EL (cell line): ENCODE measurements at places on chromosomes 2 and 18.

DNA sequence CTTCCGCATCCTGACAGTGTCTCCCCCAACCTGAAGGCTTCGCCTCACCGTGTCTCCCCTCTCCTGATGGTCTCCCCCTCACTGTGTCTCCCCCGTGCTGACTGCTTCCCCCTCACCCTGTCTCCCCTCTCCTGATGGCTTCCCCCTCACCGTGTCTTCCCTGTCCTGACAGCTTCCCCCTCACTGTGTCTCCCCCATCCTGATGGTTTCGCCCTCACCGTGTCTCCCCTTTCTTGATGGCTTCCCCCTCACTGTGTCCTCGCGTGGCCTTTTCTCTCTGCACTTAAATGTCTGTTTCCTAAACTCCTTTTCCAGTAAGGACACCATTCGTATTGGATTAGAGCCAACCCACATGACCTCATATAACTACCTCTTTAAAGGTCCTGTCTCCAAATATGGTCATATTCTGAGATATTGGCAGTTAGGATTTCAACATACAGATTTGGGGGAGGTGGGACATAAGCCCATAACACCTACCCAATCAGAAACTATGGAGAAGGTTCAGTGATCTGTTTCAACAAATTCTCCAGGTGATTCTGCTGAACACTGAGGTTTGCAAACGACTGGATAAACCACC lies 47.9 kb upstream of the RAB27B start:
- no peak for DNase-seq

DNA sequence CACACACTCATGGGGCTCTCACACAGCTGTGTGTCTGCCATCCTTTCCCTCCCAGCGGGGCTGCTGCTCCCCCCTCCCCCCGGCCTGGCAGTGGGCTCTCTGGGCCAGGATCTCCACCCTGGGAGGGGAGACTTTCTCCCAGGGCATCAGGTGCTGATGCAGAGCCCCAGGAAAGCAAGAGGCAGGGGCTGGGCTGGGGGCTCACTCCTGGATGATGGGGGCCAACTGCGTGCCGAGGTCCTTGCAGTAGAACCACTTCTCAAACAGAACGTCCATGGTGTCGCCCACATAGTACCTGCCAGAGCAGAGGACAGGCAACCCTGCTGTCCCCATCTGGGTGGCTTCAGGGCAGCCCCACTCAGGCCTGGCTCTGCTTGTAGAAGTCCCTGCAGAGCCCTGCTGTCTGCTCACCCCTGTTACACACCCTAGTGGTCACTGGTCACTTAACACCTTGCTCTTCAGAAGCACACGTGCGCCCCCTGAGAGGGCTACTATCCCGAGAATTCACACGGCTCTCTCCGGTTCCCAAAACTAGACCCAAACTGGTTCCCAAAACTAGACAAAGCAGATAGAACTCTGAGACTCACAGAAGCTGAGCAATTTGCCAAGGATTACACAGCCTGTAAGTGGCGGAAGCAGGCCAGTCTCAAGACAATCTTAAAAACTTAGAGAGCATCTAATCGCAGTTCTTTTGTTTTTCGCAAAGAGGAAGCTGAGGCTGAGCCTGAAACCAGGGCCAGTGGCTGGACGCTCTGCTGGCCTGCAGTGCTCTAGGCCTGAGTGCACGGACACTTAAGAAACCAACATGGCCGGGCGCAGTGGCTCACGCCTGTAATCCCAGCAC lies 6.6 kb upstream of the OXER1 start:
- peak; percentile 33 for DNase-seq

- DNase-seq = no peak
Measured at GRCh38 chr18:32919799-32920198, 147.0 kb upstream of the KLHL14 start.

DNA sequence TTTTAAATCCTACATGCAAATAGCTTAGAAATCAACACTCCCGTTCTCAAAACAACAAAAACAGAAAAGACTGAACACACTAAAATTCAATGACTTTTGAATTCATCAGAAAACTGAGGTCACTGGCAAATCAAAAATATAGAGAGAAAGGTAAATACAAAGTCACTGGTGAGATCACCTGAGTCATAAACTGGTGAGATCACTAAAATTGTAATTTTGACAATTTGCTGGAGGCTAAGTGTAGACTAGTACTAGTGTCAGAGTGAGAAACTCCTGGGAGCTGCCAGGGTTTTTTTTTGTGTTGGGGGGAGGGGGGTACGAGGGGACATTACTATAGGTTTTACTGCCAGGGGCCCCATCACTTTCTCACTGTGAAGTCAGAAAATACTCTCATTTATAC lies 1876.0 kb upstream of the CELF4 start:
- DNase-seq = no peak

DNA sequence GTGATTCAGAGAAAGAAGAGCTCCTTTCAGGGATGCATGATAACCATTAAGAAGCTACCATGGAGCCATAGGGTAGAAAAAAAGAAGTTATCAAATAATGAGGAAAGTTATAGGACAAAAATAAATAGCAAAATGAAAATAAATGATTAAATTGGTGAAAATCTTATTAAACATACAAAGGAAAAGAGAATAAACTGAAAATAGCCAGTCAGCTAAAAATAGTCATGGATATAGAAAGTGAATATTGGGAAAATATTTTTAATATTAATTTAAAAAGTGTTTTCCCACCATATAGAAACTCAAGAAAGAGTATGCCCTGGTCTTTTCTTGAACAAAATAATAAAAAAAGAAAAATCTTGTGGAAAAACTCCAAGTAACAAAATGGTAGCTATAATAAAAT lies 209.2 kb upstream of the CDH19 start:
- DNase-seq = no peak

- DNase-seq = peak; percentile 38
Measured at GRCh38 chr2:53498210-53498609, 269.4 kb upstream of the CHAC2 start.

DNA sequence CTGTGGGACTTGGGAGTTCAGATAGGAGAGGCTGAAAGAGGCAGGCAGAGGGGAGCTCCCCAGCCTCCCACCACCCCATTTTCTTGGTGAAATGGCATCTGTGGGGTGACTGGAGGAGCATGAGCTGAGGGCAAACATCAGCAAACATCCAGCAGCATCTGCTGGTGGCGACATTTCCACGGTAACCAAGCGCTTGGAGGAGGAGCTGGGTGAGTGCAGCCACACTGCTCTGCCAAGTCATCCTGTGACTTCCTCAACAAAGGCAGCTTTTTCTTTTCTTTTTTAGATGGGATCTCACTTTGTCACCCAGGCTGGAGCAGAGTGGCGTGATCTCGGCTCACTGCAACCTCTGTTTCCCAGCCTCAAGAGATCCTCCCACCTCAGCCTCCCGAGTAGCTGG lies 5.6 kb downstream of the TXNL4A start:
- DNase-seq = no peak

GRCh38 chr2:14717131-14717530 lies 84.6 kb downstream of the LRATD1 start:
- no peak for DNase-seq

- DNase-seq = peak; percentile 81
Measured at GRCh38 chr2:117835990-117836760, 21.7 kb downstream of the DDX18 start.

DNA sequence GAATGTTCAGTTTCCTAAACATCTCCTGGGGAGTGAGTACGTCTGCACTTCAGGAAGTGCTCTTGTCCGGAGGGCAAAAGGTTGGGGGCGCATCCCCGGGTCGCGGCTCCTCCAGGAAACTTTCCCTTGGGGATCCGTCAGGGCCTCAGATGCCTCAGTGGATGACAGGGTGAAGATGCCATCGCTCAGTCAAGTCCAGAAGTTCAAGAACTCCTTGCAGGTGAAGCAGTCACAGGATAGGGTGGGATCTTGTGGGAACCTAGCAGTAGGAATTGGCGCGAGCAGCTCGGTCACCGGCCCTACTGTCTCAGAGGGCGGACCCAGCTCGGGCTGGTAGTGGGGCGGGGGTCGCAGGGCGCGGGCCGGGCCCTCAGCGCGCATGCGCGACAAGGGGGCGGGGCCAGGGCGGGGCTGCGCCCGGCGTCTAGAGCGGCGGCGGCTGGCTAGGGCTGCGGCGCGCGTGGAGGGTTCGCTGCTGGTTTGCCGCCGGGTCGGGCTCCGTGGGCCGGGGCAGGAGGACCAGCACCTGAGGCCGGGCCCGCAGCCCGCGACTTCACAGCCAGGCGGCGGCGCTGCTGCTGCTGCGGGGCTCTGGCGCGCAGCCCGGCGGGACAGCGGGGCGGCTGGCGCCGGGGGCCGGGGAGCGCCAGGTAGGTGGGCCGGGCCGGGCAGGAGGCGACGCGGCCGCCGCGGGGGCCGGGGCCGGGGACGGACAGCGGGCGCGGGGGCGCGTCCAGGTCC lies at the start of gene INPP4A:
INPP4A (plus strand) TSS at position 423 of the 741 bp plus-strand sequence. CDS start 75,191 bp downstream, outside the sequence.
- peak; percentile 69 for DNase-seq

DNA sequence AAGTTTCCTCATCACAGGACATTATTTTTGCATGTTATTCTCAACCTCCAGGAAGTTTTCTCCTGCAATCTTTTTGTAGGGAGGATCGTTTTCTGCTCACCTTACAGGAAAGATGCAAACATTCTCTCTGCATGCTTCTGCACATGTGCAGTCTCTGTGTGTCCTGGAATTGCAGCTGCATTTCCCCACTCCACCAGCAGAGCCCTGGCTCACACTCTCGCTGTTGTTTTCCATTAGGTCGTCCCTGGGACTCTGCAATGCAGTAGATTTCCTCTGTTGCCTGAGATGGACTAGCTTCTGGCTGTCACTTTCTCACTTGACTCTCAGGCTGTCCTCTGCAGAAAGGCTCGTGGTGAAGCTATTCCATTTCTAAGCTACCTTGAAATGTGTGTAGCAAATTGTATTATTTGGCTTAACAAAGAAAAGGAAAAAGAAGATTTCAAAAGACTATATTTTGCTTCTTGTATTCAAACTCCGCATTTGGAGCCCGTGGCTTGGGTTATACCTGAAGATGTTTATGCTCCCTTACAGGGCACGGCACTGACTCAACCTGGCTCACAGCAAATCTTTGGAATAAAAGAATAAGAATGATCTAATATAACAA lies 346.7 kb downstream of the RAD51AP2 start:
- DNase-seq = no peak

- no peak for DNase-seq
Measured at GRCh38 chr2:23690421-23691105, 236.4 kb downstream of the ATAD2B start.

DNA sequence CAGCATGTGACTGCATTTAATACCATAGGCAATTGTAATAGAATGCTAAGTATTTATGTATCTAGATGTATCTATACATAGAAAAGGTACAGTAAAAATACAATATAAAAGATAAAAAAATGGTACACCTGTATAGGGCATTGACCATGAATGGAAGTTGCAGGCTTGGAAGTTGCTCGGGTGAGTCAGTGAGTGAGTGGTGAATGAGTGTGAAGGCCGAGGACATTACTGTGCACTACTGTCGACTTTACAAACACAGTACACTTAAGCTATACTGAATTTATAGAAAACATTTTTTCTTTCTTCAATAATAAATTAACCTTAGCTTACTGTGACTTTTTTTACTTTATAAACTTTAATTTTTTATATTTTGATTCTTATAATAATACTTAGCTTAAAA lies 8.9 kb downstream of the DIS3L2 start:
- no peak for DNase-seq

DNA sequence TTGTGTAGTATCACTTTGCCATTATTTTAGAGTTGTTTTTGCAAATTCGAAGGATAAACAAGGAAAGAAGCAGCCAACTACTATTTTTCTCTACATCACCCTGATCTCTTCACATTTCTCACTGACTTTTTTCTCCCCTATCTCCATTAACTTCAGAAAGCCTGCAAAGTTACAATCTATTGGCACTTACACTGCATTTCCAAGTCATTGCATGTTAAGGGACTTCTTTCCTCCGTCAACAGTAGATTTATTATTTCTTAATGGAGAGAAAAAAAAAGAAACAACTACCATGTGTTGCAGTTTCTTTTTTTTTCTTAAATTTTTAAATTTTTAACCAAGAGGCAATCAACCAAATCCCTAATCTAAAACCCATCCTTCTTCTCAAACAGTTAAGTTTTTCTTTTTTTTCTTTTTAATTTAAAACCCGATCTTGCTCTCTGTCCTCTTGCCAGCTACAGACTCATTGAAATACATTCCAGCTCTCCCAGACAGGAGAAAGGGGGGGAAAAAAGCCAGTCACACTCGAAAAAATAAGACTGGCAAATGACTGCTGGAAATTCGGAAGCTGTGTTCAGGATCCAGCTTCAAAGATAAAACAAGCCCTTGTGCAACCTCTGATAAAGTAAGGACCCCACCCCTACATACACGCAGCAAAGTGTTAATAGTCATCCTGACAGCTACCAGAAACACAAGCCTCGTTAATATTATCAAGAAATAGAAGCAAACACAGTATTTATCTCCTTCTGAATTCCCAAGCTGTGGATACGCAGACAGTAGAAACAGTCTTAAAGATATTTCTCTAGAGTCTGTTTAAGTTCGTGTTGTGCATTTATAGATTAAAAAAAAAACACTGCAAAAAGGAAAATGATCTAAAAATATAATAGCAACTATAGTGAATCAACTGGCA lies 1.3 kb downstream of the LRRTM4 start:
- DNase-seq = no peak

- no peak for DNase-seq
Measured at GRCh38 chr2:30287857-30288513, 56.7 kb downstream of the LBH start.
